ENCODE measurements at places on chromosomes 13 and 19. TPM values are rescaled to one million over a fixed set of nuclear protein-coding genes. Genes with fewer than 3 reads are reported as not detected.

Gene DMKN
- 83.1 TPM for total RNA-seq

Gene CYP4F8
- not detected for total RNA-seq

DNA sequence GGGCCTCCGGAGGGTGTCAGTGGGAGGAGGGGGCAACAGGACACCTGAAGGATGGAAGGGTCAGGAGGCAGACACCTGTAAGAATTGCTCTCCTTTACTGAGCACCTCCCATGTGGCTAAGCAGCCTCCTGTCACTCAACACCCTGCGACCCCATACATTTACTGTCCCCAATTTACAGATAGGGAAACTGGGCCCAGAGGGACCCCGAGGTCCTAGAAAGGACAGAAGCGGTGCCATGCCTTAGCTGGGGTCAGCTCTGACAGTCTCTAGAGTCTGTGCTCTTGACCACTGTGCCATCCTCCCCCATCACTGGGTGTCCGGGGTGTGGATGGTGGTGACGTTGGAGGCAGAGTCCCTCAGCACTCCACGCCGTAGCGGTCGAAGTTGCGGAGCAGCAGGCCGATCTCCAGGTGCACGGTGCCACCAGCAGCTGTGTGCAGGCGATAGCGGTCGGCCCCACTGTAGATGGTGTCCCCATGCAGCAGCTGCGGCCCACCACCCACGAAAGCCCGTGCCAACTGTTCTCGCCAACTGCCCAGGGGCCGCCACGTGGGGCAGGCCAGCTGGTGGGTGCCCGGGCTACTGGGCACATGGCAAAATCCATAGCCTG lies 726 bp upstream of the TGFB1 start:
- DNase-seq, result peak; percentile 56

GRCh38 chr19:13681509-13681908 lies 82.8 kb upstream of the MRI1 start:
- DNase-seq, result no peak

DNA sequence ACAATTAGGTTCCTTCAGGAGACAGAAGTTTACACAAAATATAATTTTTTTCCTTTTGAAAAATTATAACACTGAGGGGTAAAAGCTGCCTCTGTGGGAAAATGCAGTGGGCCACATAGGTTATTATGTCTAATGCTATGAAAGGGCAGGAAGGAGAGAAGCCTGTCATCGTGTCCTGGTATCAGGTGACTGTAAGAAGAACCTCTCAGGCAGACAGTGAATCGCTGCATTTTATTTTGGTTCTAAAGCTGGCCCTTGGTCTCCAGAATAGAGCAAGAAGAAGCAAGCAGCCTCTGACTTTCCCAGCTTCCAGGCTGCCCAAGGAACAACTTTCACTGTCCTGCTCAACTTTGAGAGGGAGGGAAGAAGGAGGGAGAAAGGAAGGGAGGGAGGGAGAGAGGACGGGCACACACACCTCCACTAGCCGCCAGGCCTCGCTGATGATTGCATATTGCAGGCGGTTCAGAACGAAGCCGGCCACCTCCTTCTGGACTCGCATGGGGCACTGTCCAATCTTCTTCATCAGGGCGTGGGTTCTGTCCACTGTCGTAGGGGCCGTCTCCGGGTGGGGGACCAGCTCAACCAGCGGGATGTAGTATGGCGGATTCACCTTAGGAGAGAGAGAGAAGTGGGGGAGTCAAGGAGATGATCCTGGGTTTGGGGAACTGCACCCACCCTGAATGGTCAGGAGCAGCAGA lies 93.8 kb downstream of the CRYL1 start:
- no peak for DNase-seq

DNA sequence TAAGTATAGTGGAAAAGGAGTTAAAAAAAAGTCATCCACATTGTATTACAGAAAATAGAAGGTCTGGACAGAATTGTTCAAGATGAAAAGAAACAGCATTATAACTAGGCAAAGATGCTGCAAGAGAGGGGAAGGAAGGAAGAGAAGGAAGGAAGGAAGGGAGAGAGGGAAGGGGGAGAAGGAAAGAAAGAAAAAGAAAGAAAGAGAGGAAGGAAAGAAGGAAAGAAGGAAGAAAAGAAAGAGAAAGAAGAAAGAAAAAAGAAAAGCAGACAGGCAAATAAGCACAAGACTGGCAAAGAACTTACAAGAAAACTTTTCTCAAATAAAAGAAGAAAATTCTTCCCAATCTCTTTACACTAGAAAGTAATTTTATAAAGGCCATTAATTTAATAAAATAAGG lies 15.1 kb upstream of the FLT1 start:
- no peak for DNase-seq

DNA sequence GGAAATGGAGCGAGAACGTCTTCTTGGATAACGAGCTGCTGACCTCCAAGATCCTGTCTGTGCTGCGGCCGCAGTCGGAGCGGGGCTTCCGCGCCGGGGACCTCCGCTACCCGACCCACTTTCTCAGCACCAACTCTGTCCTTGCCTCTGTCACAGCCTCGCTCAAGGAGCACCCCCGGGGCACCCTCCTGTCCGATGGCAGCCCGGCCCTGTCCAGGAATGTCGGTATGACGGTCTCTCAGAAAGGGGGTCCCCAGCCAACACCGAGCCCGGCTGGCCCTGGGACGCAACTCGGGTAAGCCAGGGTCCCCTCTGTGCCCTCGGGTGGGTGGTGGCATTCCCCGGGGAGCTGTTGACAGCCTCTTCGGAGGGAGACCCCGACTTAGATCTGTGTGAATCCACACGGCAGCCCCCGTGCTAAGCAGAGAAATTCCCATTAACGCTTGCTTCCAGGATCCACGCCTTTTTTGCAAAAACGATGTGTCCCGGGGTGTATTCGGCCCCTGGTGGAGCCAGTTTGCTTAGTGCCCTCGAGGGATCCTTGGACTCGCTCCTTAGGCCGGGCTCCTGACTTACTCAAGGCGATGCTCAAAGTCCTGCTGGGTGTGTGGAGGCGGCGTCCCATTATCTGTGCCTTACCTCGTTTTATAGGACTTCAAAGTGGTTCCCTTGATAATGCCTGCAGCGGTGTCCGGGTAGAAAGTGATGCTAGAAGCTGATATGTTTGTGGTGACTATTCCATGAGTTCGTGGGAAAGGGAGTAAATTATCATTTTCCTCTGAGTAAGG lies 48.5 kb downstream of the PEX11G start:
- DNase-seq, result no peak

Data from ovary (tissue), 10 donors.